ENCODE measurements at places on chromosomes 12 and 14. TPM values are rescaled to one million over a fixed set of nuclear protein-coding genes. Genes with fewer than 3 reads are reported as not detected.

DNA sequence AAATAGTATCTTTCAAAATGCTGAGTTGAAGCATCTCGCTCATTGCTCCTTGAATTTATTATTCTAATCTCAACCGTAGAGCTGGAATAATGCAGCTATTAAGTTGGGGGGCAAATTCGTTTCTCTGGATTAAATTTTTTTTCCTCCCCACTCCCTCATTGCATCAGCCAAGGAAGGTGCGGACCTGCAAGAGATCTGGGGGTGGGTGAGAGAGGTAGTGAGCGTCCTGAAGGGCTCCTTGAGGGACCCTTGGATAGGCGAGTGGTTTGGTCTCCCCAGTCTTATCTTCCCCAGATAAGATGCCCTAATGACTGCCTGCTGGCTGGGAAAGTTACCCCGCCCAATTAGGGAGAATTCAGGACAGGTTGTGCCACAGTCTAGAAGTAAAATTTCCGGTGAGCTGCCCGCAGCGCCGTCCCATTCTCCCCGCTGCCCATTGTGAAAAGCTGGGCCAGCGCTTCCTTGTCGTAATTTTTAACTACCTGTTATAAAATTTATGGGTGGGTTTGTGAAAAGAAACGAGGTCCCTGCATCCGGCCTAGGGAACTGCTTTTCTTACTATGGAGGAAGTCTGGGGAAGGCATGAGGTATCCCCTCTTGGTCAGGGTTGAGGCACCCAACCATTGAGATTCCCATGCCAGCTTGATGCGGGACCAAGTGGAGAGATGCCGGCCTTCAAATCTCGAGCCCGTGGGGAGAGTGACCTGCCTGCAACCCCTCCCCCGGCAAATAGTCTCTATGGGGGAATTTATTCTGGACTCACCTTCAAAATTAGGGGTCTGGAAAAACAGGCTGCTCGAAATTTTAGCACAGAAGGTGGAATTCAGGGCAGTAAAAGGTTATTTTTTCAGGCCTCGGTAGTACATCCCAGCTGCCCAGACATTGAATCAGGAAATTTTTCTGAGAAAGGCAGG is 6.5 kb downstream of the HOXC8 start:
- DNase-seq: no peak

GRCh38 chr12:101933866-101934514 is 56.6 kb downstream of the DRAM1 start:
- DNase-seq: no peak

GRCh38 chr14:101812071-101812470 is 50.6 kb downstream of the PPP2R5C start:
- DNase-seq: no peak

GRCh38 chr12:6070472-6071257 is 53.8 kb downstream of the VWF start:
- no peak for DNase-seq

GRCh38 chr14:95305940-95306339 is 13.8 kb downstream of the CLMN start:
- DNase-seq: no peak

DNA sequence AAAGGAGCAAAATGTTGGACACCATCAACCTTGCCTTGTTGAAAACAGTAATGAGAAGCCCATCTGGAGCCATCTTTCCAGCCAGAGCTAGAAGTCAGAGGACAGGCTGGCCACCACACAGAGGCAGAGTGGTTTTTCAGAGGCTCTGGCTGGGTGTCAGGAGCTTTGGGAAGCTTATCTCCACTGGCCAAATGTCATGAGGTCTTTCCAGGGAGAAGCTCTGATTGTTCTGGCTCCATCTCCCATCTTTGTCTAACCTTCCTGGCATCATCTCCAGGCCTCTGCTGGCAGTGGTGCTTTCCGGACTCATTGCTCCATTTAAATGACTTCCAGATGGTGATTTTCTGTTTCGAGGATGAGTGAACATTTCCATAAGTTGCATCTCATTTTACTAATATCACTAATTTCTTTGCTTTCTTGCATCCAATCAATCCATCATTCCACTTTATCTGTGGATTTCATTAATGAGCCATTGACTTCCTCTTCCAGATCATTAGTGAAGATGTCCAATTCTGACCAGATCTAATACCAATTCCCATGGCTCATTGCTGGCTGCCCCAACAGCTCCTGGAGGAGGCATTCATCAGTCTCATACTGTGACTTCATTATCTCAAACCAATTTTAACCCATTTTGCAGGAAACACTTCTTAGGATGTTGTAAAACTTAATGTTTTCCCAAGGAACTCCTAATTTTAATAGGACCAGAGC is 35.3 kb upstream of the TMTC1 start:
- DNase-seq: no peak

GRCh38 chr14:68571114-68571591 is 221.7 kb downstream of the ZFP36L1 start:
- no peak for DNase-seq

- DNase-seq: no peak
Observed at GRCh38 chr14:65853407-65853955, 441.0 kb downstream of the FUT8 start.

DNA sequence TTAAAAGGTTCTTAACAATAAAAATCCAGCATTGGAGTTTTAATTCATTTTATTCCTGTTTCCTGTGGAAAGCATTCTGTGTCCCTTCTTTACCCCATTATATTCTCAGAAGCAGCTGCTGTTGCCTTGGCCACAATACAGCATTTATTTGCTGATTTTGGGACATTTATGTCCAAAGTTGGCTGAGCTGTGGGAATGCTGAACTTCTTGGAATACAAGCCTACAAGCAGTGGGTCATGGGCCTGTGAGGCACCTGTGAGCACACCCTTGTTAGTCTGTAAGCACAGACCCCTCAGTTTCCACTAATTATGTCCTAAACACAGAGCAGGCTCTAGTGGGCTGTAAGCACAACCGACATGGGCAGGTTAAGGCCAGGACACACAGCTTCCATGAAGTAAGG is 122.2 kb upstream of the IGF1 start:
- no peak for DNase-seq

- DNase-seq: no peak
Observed at GRCh38 chr14:79420725-79421124, 790.6 kb downstream of the DIO2 start.

EGLN3 gene
- total RNA-seq: 59.5 TPM

ENDOU gene
- 0.89 TPM for total RNA-seq

PRKAG1 gene
- 72.6 TPM for total RNA-seq
